ENCODE measurements at places on chromosomes 5 and 9. TPM values are rescaled to one million over a fixed set of nuclear protein-coding genes. Genes with fewer than 3 reads are reported as not detected.

MYMK gene
- not detected for total RNA-seq

DNA sequence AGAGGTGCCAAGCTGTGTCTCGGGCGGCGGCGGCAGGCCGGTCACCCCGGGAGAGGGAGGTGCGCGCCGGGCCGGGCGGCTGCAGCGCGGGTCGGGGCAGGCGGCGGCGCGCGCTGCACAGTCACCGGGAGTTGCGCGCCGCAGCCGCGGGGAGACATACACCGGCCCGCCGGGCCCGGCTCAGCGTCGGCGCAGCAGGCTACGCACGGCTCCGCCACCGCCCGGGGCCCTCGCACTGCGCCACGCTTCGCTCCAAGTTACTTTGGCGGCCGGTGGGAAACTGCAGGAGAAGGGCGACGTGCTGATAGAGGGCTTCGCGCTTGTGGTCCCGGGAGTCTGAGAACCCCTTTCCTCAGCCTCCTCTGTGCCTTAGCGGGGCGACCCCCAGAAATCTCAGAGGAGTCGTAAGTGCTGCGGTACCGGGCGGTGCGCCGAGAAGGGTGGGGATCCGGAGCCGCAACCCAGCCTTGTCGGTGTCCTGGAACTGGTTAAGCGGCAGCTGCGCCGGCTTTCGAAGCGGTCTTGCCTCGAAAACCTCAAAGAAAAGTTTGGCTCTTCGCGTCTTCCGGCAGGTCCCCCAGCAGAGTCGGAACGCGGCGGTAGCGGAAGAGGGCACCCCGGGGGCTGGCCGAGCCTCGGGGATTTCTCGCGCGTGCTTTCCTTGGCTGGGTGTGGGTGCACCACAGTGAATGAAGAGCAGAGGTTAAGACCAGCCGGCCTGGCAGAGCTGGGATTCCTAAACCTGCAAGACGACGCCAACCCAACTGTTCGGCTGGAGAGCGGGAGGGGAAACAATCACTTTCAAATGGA is at the start of gene EFNA5:
EFNA5 (minus strand) TSS at position 6 of the 810 bp plus-strand sequence.
- peak within 1 kb of the TSS; percentile 78 for H3K27ac ChIP-seq
- peak; percentile 77 for DNase-seq
- H3K4me1 ChIP-seq: peaks cover 4% of the 10 kb centered on the region
- no peaks in the 10 kb centered on the region for H3K27me3 ChIP-seq

GRCh38 chr9:133935328-133936005 is 56.7 kb downstream of the VAV2 start:
- H3K4me1 ChIP-seq: no peaks in the 10 kb centered on the region
- H3K27me3 ChIP-seq: no peaks in the 10 kb centered on the region
- no peak overlapping the region for H3K4me3 ChIP-seq

- H3K36me3 ChIP-seq: no peaks in the 10 kb centered on the region
- H3K4me1 ChIP-seq: no peaks in the 10 kb centered on the region
- H3K4me3 ChIP-seq: no peak overlapping the region
Observed at GRCh38 chr5:121668635-121669034, 183.0 kb upstream of the FTMT start.

- no peak overlapping the region for H3K27ac ChIP-seq
- peaks cover 25% of the 10 kb centered on the region for H3K4me1 ChIP-seq
- no peak for DNase-seq
Observed at GRCh38 chr5:57455511-57456455, 26.8 kb downstream of the ACTBL2 start.

DNA sequence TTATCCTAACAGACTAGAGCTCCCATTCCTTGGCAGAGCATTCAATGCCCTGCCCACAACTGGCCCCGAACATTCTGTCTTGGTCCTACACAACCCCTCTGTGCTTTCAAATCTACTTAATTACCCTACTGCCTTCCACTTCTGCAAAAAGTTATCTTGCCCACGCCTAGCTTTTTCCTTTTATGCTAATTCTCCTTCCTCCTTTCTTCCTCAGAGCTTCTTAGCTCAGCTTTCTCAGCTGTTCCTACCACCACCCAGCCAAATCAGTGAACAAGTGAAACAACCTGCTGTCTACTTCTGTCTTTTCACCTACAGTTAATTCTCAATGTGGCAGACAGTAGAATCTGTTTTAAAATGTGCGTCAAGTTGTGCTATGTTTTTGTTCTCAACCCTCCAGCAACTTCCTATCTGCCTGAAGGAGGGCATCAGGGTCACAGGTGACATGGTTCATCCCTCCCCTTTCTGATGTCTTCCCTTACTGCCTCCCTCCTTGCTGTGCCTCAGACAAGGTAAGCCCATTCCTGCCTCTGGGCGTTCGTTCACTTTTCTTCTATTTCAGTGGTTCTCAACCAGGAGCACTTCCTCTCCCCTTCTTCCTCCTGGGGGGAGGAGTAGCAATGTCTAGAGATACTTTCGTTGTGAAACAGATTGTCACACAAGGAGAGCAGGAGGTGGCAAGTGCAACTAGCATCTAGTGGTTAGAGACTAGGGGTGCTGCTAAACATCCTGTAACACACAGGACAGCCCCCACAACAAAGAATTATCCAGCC is 1.3 kb upstream of the REEP5 start:
- no peak overlapping the region for H3K4me3 ChIP-seq
- no peaks in the 10 kb centered on the region for H3K27me3 ChIP-seq
- H3K27ac ChIP-seq: no peak overlapping the region
- no peak for DNase-seq
- peaks cover 15% of the 10 kb centered on the region for H3K36me3 ChIP-seq

- no peaks in the 10 kb centered on the region for H3K36me3 ChIP-seq
- DNase-seq: peak; percentile 62
- H3K27ac ChIP-seq: no peak overlapping the region
- peaks cover 36% of the 10 kb centered on the region for H3K27me3 ChIP-seq
- no peak overlapping the region for H3K4me3 ChIP-seq
Observed at GRCh38 chr5:143968071-143968878, 156.3 kb downstream of the HMHB1 start.

DNA sequence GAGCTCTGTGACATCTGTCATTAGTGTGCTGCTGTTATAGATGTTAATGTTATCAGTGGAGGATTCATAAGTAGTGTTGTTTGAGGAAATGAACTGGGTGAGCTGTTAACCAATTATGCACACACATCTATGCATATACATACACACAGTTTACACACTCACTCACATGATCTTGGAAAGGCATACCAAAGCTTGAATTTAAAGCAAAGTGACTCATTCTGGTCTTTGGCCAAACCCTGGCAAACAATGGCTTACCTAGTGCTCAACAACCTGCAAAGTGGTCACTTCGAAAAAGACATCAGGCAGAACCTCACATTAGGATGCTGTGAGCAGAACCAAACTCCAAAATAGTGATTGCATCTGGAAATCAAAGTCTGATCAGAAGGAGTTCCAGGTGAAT is 1037.3 kb upstream of the CDH6 start:
- no peak overlapping the region for H3K4me3 ChIP-seq
- no peak for DNase-seq
- no peaks in the 10 kb centered on the region for H3K36me3 ChIP-seq
- H3K27me3 ChIP-seq: no peaks in the 10 kb centered on the region
- no peak overlapping the region for H3K27ac ChIP-seq

- no peak overlapping the region for H3K4me3 ChIP-seq
- H3K36me3 ChIP-seq: peaks cover 39% of the 10 kb centered on the region
- H3K4me1 ChIP-seq: peaks cover 47% of the 10 kb centered on the region
- H3K27ac ChIP-seq: no peak overlapping the region
- no peaks in the 10 kb centered on the region for H3K27me3 ChIP-seq
Observed at GRCh38 chr9:87556039-87556438, 58.4 kb downstream of the DAPK1 start.

DNA sequence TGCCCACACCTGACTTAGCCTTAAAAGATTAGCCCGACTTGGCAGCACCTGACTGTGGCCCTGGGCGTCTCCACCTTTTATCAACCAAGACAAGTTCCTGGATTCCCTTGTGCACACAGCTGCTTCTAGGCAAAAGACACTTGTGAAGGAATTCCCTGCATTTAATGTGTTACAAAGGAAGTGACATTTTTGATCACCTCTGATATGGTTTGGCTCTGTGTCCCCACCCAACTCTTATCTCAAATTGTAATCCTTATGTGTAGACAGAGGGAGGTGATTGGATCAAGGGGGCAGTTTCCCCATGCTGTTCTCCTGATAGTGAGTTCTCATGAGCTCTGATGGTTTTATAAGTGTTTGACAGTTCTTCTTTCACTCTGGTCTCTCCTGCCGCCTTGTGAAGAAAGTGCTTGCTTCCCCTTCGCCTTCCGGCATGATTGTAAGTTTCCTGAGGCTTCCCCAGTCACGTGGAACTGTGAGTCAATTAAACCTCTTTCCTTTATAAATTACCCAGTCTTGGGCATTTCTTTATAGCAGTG is 2.6 kb upstream of the CPEB4 start:
- H3K36me3 ChIP-seq: no peaks in the 10 kb centered on the region
- no peak for DNase-seq
- H3K4me3 ChIP-seq: no peak overlapping the region
- no peak overlapping the region for H3K27ac ChIP-seq
- H3K27me3 ChIP-seq: peaks cover 17% of the 10 kb centered on the region
- no peaks in the 10 kb centered on the region for H3K4me1 ChIP-seq

ZFAND5 gene
- total RNA-seq: 194 TPM

TRPM6 gene
- total RNA-seq: not detected

DNA sequence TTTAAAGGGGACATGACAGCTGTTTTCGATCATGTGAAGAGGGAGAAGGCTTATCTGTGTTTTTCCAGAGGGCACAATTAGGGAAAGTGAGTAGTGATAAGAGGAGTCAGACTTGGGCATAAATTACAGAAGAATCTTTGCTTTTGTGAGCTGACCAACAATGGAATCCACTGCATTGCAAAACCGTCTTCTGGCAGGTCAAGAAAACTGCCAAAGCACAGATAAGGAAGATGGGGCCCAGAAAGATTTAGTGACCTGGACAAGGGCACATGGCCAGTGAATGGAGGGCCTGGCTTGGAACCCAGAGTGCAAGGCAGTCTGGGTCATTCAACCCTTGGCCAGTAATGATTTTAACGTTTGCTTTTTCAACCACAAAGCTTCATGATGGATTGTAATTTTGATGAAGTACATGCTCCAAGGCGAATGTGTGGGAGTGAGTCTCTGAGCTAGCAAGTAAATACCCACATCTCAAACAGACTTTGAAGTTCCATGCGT is 153.2 kb upstream of the MAST4 start:
- no peak overlapping the region for H3K4me3 ChIP-seq
- H3K27me3 ChIP-seq: no peaks in the 10 kb centered on the region
- H3K27ac ChIP-seq: no peak overlapping the region
- H3K4me1 ChIP-seq: no peaks in the 10 kb centered on the region

- no peak overlapping the region for H3K27ac ChIP-seq
- no peak for DNase-seq
- no peaks in the 10 kb centered on the region for H3K36me3 ChIP-seq
- H3K4me1 ChIP-seq: no peaks in the 10 kb centered on the region
Observed at GRCh38 chr9:23552876-23553601, 273.0 kb downstream of the ELAVL2 start.

SH3PXD2B gene
- 28.1 TPM for total RNA-seq

ZDHHC11 gene
- total RNA-seq: 47.3 TPM

- H3K4me3 ChIP-seq: no peak overlapping the region
- H3K36me3 ChIP-seq: no peaks in the 10 kb centered on the region
- no peak overlapping the region for H3K27ac ChIP-seq
- H3K27me3 ChIP-seq: peaks cover 66% of the 10 kb centered on the region
Observed at GRCh38 chr9:34961574-34962490, 3.7 kb downstream of the PHF24 start.

GRM6 gene
- not detected for total RNA-seq

- H3K4me1 ChIP-seq: peaks cover 22% of the 10 kb centered on the region
- H3K36me3 ChIP-seq: no peaks in the 10 kb centered on the region
- H3K27me3 ChIP-seq: no peaks in the 10 kb centered on the region
- DNase-seq: no peak
- H3K27ac ChIP-seq: no peak overlapping the region
Observed at GRCh38 chr9:92408747-92409478, 4.5 kb upstream of the OGN start.

DNA sequence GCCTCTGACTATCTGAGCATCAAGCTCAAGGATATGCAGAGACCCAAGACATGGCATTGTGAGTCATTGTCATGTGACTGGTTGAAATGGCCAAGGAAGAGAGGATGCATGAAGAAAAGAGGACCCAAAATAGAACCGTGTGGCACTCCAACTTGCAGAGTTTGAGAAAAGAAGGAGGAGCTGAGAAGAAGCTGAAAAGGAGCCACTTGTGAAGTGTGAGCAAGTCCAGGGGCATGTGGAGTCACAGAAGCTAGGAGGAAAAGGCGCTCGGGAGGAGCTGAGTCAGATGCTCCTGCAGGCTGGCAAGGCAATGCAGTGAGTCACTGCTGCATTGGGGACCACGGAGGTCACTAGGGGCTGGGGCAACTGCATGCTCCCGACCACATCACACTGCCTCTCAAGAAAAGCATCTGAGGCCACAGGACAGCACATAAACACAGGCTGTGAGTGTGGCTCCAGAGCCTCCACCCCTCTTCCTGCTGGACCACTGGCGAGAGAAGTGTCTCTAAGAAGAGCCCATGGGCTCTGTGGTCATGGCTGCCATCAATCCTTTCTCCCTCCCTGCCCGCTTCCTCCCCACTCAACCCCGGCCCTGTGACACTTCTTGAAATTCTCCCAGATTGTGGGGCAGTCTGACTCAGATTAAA is 197.6 kb downstream of the DRD1 start:
- no peak overlapping the region for H3K27ac ChIP-seq
- H3K27me3 ChIP-seq: peaks cover 15% of the 10 kb centered on the region
- H3K4me1 ChIP-seq: no peaks in the 10 kb centered on the region
- no peak for DNase-seq

DNA sequence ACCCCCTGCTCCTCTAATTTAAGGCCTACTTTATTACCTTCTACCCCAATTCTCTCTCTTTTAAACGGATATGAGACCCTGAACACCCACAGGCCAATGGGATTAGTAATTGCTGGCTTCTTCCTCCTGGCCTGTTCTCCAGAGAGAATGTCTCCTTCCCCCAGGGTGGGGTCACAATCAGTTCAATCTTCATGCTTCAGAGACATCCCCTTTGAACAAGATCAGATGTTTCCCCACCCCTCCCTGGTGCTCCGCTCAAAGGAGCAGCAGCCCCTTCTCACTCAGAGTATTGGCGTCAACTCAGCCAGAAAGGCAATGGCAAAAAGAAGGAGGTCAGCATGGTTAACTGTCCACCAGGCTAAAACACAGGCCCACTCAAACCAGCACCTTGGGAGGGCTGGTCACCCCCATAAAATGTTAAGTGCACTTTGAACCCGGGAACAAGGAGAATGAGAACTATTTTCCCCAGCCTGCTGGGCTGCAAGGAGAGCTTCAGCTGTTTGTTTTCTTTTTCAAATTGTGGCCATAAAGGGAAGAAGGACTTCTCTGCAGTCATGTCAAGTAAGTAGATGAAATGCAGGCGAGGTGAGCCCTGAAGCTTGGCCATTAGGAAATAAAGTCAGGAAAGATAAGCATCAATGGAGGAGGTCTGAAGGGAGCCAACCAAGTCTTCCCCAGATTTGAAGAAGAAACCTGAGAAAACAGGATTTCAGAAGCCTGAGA is 20.1 kb downstream of the LHFPL2 start:
- no peaks in the 10 kb centered on the region for H3K27me3 ChIP-seq
- H3K36me3 ChIP-seq: no peaks in the 10 kb centered on the region
- DNase-seq: no peak
- H3K4me3 ChIP-seq: no peak overlapping the region
- H3K27ac ChIP-seq: no peak overlapping the region
- H3K4me1 ChIP-seq: no peaks in the 10 kb centered on the region
